GDM1 (cell line): ENCODE measurements at places on chromosomes 3 and 15.
A peak's percentile ranks its signal among the peaks of the same experiment; 100 is the strongest.

DNA sequence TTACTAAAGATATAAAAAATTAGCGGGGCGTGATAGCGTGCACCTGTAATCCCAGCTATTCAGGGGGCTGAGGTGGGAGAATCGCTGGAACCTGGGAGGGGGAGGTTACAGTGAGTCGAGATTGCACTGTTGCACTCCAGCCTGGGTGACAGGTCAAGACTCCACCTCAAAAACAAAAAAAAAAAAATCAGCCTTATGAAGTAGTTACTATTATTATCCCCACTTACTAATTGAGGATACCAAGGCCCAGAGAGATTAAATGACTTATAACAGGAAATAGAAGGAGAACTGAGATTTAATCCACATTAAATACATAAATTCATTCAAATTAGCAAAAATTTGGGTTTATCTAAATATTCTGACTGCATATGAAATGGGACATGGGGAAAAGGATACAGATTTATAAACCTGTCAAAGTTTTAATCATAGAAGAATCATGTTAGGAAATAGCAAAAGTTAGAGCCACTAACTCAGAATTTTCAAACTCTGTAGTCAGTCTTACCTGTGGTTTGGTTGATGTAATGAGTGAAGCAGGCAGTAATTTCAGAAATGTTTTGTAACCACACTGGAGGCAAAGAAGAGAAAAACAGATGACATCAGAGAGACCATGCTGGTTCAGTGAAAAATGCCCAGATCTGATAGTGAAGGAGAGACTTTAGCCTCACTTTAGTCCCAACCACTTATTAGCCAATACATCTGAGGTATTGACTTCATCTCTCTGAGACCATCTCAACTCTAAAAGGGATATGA, 25.0 kb upstream of the ACAP2 start:
- no peak for DNase-seq

GRCh38 chr3:191435981-191436380, 25.0 kb upstream of the PYDC2 start:
- no peak for DNase-seq

GRCh38 chr3:80213086-80213485, 445.3 kb upstream of the ROBO1 start:
- DNase-seq: no peak

DNA sequence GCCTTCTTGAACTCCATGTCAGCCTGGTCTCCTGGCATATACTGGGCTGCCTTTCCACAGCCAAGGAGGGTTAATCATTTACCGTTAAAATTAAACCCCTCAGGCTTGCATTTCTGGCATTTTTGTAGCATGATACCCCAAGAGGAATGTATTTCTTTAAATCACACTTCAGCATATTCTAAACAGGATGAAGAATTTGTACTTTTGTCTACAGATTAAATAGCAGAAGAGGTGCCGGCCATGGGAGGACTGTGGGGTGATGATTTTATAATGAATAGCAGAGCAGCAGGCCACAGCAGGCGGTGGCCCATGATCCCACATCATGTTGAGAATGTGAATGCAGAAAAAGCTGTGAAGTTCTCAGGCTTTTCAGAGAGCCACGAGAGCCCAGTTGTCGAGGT, 90.2 kb downstream of the ARNT2 start:
- no peak for DNase-seq

- DNase-seq: no peak
Measured at GRCh38 chr3:87900061-87900460, 158.7 kb downstream of the CGGBP1 start.

- peak; percentile 80 for DNase-seq
Measured at GRCh38 chr3:183244219-183244618, 8.8 kb upstream of the B3GNT5 start.

- no peak for DNase-seq
Measured at GRCh38 chr3:66041116-66041515, 2.4 kb upstream of the MAGI1 start.

GRCh38 chr3:32397941-32398340, 6.3 kb downstream of the CMTM7 start:
- no peak for DNase-seq

DNA sequence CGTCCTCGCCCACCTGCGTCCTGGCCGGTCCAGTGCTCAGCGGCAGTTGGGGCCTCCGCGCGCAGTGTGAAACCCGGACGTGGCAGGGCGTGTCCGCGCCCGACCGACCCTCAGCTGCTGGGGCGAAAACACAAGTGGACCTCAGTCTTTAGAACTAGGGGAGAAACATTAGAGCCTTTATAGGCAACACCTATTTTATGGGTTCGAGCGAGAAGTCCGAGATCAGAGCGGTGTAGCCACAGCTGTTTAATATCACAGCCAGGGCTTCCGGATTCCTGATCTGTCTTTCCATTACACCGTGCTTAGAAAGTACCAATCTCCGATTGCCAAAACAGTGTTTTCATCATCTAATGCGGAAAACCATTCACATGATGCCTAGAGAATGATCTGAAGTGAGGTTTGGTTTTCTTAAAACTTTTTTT, 506 bp downstream of the RAD51 start:
- DNase-seq: no peak

DNA sequence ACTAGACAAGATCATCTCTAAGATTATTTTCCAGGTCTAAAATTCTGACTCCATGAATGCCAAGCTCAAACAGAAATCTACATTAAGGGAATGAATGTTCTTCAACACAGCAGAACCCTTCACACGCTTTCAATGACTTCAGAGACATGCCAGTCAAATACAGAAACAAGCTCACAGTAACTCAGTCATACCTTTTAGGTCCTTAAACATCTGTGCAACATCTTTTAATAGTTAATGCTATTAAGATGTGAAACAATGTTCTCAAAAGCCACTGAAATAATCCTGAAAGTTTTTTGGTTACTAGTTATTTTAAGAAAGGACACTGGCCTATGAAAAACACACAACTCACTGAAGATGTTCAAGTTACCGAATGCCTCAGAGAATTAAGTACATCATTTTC, 2.5 kb downstream of the DLG1 start:
- DNase-seq: no peak

- no peak for DNase-seq
Measured at GRCh38 chr15:68318931-68319909, 41.7 kb downstream of the FEM1B start.

DNA sequence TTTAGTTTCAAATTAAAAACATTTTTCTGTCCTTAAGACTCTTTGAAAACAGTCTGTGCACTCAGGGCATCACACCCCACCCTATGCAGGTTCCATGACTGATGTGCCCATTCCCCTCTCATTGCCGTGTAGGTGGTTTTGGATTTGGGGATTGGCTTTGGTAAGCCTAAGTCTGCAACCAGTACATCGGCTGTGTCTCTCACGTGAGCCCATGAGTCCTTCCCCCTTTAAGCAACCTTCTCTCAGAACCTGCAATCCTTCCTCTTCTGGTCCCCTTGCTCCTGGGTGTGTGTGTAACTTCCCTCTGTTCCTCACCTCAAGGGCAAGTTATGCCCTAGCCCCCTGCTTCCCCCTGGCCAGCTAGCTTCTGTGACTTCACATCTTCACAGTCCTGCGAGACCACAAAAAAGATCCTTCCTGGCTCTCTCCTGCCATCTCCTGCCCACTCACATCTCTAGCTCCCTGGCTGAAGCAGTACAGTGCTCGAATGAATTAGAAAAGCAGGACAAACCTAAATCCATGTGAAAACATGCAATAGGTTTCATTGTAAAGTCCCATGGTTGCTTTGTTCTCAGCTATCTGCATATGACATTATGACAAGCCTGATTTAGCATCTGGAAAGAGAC, 126.7 kb downstream of the UACA start:
- peak; percentile 65 for DNase-seq

GRCh38 chr3:140403079-140403478, 274.8 kb upstream of the TRIM42 start:
- no peak for DNase-seq

GRCh38 chr3:177640319-177640965, 443.2 kb upstream of the TBL1XR1 start:
- no peak for DNase-seq

GRCh38 chr15:51227940-51228732, 110.3 kb downstream of the CYP19A1 start:
- DNase-seq: peak; percentile 6

DNA sequence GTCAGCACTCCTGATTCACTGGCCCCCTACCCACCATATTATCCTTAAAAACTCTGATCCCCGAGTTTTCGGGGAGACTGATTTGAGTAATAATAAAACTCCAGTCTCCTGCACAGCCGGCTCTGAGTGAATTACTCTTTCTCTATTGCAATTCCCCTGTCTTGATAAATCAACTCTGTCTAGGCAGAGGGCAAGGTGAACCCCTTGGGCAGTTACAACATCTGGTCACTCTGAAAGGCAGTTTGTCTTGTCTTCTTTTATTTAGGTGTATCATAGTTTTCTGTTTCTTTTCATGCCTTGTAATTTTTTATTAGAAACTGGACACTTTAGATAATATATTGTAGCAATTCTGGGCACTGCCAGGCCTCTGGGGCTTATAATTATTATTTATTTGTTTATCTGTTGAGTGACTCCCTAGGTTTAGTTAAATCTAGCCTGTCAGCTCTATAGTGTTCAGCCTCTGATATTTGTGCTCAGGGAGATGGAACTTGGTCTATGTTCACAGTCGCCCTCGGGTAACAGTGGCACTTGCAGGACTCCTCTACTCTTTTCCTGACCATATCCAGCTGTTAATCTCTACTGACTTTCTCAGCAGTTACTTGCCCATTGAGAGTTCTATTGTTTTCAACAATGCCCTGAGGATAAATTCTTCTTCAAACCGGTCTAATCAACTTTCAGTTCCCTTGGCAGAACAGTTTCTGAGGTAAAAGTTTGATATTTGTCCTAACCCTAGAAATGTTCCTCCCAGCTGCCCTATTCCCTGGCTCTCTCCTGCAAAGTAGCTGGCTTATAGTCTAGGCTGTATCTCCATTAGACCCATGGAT, 15.5 kb upstream of the PLAAT1 start:
- no peak for DNase-seq

- no peak for DNase-seq
Measured at GRCh38 chr3:128480278-128480677, 12.7 kb downstream of the GATA2 start.

GRCh38 chr3:170643831-170644230, 58.0 kb upstream of the SLC7A14 start:
- DNase-seq: no peak

- no peak for DNase-seq
Measured at GRCh38 chr3:177516158-177517011, 319.1 kb upstream of the TBL1XR1 start.

DNA sequence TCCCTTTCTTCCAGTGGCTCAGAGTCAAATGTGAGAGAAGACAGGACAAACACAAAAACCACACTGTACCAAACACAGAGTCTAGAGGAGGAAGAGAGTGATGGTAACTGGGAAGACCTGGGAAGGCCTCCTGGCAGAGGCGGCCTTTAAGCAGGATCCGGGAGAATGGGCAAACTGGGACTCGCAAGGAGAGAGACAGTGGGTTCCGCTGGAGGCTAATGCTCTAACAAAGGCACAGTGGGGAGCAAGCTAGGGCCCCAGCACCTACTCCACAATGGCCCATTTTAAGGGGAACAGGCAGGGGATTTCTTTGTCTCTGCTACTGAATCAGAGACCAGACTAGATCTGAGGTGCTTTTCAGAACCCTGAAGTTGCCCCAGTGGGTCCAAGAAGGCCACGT, 81.4 kb upstream of the HES1 start:
- no peak for DNase-seq

- DNase-seq: no peak
Measured at GRCh38 chr15:46872981-46873330, 844.3 kb upstream of the SEMA6D start.

DNA sequence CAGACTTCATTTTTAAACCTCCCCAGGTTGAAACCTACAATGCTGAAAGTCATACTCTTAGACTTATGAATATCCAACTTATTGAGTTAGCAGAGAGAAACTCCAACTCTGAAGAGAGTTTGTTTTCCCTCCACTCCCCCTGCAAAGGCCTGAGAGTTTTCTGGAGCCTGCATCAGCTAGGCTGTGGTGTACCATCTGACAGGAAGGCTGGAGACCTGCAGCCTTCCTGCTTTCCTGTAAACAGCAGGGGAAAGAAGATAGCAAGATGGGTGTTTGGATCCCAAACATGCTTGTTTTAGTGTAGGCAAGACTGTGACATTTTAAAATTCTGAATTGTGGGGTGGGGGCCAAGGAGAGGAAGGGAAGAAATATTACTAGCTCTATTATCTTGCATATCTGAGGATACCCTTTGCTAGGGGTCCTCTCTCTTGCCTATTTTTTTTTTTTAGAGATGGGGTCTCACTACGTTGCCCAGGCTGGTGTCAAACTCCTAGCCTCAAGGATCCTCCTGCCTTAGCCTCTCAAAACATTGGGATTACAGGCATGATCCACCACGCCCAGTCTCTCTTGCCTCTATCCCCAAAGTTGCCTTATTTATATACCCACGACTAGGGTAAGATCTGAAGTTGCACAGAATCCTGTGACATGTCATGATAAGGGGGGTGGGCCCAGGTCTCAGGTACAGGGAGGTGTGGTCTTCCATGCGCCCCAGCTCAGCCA, 51.0 kb upstream of the USP3 start:
- peak; percentile 62 for DNase-seq

GRCh38 chr3:194661946-194662345, 10.0 kb downstream of the LSG1 start:
- DNase-seq: no peak

DNA sequence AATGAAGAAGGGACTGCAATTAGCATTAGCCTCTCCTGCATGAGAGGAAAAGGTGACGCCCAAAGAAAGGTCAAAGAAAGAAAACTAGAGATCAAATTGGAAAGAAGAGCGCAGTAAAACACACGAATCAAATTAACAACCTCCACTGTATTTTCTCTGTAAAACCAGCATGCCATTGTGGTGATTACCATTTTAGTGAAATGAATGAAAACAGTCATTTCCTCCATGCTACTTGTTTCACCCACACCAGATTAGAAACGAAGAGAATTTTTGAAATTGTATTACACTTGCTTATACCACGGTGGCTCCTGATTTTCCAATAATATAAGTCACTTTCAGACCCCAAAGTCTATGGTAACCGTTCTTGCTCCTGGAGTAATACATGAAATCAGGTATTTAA, 71.6 kb downstream of the SUMF1 start:
- DNase-seq: no peak

GRCh38 chr3:113501597-113501996, 13.4 kb downstream of the SPICE1 start:
- no peak for DNase-seq

GRCh38 chr3:47441796-47442551, 33.8 kb downstream of the SCAP start:
- DNase-seq: no peak
